ENCODE measurements at places on chromosomes 12 and 14.

GRCh38 chr12:52361553-52361952, 5.7 kb downstream of the KRT85 start:
- DNase-seq, result no peak

DNA sequence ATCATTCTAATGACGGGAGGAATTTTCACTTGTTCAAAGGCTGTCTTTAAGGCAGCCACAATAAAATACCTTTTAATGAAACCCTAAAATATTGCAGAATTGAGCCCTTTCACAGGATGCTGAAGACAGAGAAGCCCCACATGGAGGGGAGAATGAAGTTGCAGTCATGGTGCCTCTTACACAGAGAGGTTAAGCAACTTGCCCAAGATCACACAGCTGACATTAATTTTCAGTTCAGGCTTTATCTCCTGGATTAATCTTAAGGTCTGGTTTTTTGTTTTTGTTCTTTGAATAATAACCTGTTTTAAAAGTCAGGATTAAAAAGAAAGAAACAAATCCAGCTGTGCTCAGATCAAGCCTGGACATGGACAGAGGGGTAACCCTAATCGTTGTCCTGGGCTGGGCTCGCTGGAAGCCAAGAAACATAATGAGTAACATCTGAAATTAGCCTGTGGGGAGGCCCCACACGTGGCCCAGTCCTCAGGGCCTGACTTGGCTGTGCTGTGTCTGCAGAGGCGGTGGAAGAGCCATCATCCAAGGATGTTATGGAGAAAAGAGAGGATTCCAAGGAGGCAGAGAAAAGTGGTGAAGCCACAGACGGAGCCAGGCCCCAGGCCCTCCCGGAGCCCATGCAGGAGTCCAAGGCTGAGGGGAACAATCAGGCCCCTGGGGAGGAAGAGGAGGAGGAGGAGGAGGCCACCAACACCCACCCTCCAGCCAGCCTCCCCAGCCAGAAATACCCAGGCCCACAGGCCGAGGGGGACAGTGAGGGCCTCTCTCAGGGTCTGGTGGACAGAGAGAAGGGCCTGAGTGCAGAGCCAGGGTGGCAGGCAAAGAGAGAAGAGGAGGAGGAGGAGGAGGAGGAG, 8.0 kb downstream of the CHGA start:
- no peak for DNase-seq

- DNase-seq, result no peak
Measured at GRCh38 chr12:26821212-26821701, 11.7 kb downstream of the ITPR2 start.

GRCh38 chr14:78135450-78135891, 34.7 kb upstream of the NRXN3 start:
- DNase-seq, result no peak

DNA sequence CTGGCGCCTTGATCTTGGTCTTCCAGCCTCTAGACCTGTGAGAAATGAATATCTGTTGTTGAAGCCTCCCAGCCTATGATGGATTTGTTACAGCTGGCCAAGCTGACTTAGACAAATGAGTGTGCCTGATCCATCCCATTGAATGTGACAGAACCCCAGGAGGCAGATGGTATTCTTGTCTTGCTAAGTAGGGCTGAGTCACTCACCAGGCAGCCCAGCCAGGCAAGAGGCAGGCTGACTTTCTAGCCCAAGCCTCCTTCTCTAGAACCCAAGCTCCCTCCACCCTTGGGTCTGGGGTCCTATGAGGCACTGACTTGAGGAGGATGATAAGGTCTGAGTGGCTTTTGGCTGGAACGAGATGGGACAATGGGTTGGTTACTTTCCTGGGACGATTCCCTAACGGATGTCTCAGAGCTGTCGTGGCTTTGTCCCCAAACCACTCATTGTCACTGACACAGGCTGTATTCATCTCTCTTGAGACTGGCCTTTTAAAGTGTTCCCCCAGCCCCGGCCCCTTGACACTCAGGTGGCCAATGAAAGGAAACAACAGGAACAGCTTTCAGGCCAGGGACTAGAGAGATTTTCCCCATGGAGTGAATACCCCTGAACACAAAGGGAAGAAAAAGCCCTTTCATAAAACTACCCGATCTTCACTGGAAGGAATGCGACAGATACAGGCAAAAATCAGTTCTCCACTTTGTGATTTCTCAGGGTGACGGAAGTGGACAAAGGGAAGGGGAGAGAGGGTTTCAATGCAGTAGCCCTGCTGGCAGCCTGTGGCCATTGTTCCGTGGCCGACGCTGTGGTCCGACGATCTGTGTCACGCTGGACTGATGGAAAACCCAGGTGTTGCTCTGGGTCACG, 264.2 kb downstream of the AACS start:
- no peak for DNase-seq

- no peak for DNase-seq
Measured at GRCh38 chr14:51441001-51441400, 201.0 kb downstream of the TMX1 start.

DNA sequence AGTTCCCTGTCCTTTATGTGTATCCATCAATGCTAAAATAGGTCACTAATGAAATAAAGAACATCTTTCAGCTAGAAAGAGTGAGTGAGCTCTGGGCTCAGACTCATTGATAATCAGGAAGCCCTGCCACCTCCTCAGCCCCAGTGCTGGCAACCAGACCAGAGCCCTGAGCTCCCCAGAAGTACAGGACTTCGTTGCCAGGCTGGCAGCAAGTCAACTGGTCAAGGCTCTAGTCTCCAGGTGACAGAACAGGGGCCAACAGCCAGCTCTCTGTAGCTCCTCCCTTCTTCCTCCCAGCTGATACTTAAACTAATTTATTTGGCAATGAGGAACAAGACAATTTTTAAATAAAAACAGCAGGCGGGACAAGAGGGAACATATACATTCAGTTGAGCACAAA, 145.3 kb downstream of the EGLN3 start:
- no peak for DNase-seq

GRCh38 chr12:49887536-49888401, 15.9 kb downstream of the FAIM2 start:
- no peak for DNase-seq

- no peak for DNase-seq
Measured at GRCh38 chr14:54599966-54600716, 33.2 kb downstream of the SAMD4A start.

DNA sequence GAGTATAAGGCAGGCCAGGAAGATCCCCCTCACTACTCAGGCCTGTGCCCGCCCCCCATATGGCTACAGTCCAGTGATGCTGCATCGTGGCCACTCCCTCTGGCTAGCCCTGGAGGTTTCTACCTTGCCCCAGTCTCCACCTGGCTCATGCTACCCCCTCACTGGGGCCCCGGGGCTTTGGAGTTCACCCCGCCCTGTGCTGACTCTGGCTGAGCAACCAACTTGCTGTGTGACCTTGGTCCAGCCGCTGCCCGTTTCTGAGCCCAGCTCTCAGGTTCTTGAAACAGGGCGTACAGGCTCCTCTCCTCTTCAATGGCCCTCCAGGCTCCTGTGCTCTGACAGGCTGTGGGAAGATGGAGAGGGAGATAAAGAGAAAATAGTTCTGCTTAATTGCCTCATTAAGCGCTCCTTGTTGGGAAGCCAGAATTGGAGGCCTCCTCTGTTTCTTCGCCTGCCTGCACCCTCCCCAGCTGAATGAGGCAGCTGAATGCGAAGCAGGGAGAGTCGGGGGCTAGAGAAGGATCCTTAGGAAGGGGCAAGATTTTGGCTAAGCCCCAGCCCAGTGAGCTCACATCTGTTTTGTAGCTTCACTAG, 138.2 kb upstream of the NCOR2 start:
- no peak for DNase-seq

DNA sequence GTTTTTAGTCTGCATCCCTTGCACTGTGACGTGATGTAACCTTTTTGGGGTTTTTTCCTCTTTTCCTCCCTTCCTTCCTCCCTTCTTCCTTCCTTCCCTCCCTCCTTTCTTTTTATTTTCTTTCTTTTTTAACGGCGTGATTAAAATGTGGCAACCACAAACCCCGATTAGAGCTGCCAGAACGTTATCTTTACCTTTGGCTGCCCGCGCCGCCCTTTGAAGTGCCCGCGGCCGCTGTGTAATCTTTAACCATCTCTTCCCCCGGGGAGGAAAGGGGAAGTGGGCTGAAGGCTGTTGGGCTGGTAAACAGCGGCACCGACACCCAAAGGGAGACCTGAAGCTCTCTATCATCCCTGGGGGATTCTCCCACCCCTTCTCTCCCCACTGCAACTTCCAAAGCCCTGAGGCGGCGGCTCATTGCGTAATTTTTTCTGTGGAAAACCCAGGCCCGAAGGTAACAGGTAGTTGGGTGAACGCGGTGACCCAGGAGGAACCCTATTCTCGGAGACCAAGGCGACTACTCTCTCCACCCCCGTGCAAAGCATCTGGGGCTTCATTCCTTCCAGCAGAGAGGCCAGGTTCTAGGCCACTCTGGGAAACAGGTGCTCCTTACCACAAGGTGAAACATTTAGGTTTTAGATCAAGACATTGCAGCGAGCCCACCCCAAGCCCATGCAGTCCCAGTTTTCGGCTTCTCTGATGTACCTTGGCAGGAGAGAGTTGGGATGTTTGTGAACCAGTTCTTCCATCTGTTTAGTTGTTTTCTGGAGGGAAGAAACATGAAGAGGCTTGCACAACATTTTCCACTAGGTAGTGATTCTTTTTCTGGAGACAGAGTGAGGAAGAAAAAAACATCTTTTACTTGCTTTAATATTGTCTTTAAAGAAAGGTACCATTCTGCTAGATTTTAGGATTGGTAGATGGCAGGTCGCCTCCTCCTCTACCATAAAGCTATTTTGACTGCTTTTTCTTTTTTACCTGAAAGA, 1.5 kb downstream of the LGR5 start:
- no peak for DNase-seq

DNA sequence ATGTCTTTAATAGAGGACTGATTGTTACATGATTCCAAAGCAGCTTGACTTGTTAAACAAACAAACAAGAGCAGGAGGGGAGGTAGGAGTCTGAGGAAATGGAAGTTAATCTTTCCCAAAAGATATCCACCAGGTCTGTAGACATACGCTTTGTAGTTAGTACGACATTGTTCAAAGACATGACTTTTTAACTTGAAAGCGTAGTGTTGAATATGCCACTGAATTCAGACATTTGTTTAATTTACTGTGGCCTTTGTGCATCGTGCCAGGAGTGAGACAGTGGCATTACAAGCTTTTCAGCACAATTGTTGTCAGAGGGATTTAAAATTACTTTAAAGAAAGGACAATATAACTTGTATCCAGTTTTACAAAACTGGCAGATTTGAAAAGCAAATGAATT, 53.0 kb downstream of the SAV1 start:
- no peak for DNase-seq

DNA sequence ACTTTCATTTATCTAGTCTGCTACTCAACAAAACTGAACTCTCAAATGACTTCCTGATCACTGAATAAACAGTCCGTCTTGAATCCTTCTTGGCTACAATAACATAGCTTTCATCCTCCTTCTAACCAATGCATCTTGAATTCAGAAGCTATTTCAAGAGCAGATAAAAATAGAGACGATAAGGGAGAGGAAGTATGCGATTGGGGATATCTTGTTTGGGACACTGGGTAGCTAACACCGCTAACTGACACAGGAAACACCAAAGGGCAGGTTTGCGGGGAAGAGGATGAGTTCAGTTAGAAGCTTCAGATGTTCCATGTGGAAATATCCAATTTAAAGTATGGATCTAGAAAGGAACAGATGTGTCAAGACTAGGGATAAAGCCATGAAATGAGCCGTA, 102.5 kb downstream of the SLC41A2 start:
- DNase-seq, result no peak
